Thyroid gland (tissue), 4 donors: ENCODE measurements at places on chromosomes 1 and 21. TPM values are rescaled to one million over a fixed set of nuclear protein-coding genes. Genes with fewer than 3 reads are reported as not detected.

The RGSL1 gene
- not detected for total RNA-seq

The CYYR1 gene
- total RNA-seq = 7.0 TPM

The S100B gene
- total RNA-seq = not detected

The PRDX6 gene
- total RNA-seq = 218 TPM

The EDN2 gene
- not detected for total RNA-seq

The FAAH gene
- total RNA-seq = 199 TPM

The ATAD3C gene
- 8.9 TPM for total RNA-seq

The TTC39A gene
- total RNA-seq = 18.7 TPM

The CEP85 gene
- 27.0 TPM for total RNA-seq

The HSPB7 gene
- total RNA-seq = 4.0 TPM

The EFNA3 gene
- 2.9 TPM for total RNA-seq

The MYOG gene
- total RNA-seq = not detected

The CELA3B gene
- not detected for total RNA-seq

The LAPTM5 gene
- 26.8 TPM for total RNA-seq

The MROH9 gene
- total RNA-seq = not detected

The PCP4L1 gene
- 0.67 TPM for total RNA-seq

The SKI gene
- total RNA-seq = 41.0 TPM

The KCNJ9 gene
- not detected for total RNA-seq

The S100A14 gene
- 112 TPM for total RNA-seq

The TSPAN1 gene
- total RNA-seq = 73.9 TPM

The TIE1 gene
- total RNA-seq = 65.1 TPM

The SYCP1 gene
- total RNA-seq = 0.13 TPM

The SPATA21 gene
- total RNA-seq = not detected

The GORAB gene
- total RNA-seq = 17.4 TPM

The ACOT7 gene
- total RNA-seq = 3.7 TPM

The CELA3A gene
- total RNA-seq = not detected

The CD84 gene
- total RNA-seq = 2.3 TPM

The DMRTA2 gene
- total RNA-seq = not detected

The PLXNA2 gene
- total RNA-seq = 12.2 TPM

The CHIA gene
- total RNA-seq = not detected

The KRTAP21-2 gene
- not detected for total RNA-seq

The OR2T29 gene
- not detected for total RNA-seq

The SLAMF8 gene
- total RNA-seq = 1.6 TPM

The ATF3 gene
- total RNA-seq = 13.6 TPM

The RGS13 gene
- total RNA-seq = not detected

The DIO1 gene
- 313 TPM for total RNA-seq

The ADORA3 gene
- 2.3 TPM for total RNA-seq

The TRIM45 gene
- total RNA-seq = 5.5 TPM

The DNM3 gene
- 12.3 TPM for total RNA-seq

The SLC44A3 gene
- 6.4 TPM for total RNA-seq

The NBPF4 gene
- not detected for total RNA-seq

The CASZ1 gene
- total RNA-seq = 5.2 TPM

The TSSK3 gene
- total RNA-seq = 1.2 TPM

The C1QTNF12 gene
- not detected for total RNA-seq

The ANKRD35 gene
- 2.0 TPM for total RNA-seq

The MRPS21 gene
- total RNA-seq = 27.4 TPM
